Muscle of arm (tissue), 14 donors: ENCODE measurements at places on chromosomes 3 and 15. TPM values are rescaled to one million over a fixed set of nuclear protein-coding genes. Genes with fewer than 3 reads are reported as not detected.

Gene SLC28A1
- not detected for polyA plus RNA-seq

Gene IQCF5
- not detected for polyA plus RNA-seq

Gene MGLL
- polyA plus RNA-seq, result 18.0 TPM

Gene STRIT1
- 46.2 TPM for polyA plus RNA-seq

Gene COL6A5
- polyA plus RNA-seq, result 0.11 TPM

Gene CCK
- 12.0 TPM for polyA plus RNA-seq

Gene ECE2
- 0.43 TPM for polyA plus RNA-seq

Gene GCNT3
- not detected for polyA plus RNA-seq

Gene FAM81A
- 1.6 TPM for polyA plus RNA-seq

Gene ARPP21
- polyA plus RNA-seq, result 212 TPM

Gene GOLGA6A
- polyA plus RNA-seq, result 0.37 TPM

Gene TASOR
- 54.3 TPM for polyA plus RNA-seq

Gene CMTM8
- polyA plus RNA-seq, result 3.8 TPM

Gene TEX9
- 2.6 TPM for polyA plus RNA-seq

Gene KNG1
- 0.33 TPM for polyA plus RNA-seq

Gene APOD
- 42.9 TPM for polyA plus RNA-seq

Gene UBA7
- 17.3 TPM for polyA plus RNA-seq
